ENCODE measurements at places on chromosomes 7 and 10.

DNA sequence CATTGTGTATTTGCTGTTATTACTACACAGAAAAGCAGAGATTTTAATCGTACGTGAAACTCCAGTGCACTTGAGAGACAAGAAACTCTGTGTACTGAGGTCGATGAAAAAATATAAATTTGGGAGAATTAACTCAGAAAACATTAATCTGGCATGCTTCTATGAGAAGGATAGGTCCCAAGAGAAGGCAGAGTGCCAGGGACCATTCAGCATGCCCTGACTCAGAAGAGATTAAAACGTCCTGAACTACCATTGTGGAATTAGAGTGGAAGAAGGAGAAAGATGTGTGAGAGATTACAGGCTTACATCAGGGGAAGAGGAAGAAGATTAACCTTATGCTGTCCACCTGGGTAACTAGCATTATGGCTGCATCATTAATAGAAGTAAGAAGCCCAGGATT is 72.4 kb downstream of the REEP3 start:
- DNase-seq, result no peak
- H3K4me3 ChIP-seq, result no peak overlapping the region
- no peaks in the 10 kb centered on the region for H3K27me3 ChIP-seq
- H3K36me3 ChIP-seq, result no peaks in the 10 kb centered on the region

- no peaks in the 10 kb centered on the region for H3K27me3 ChIP-seq
- no peak overlapping the region for H3K27ac ChIP-seq
- no peaks in the 10 kb centered on the region for H3K4me1 ChIP-seq
- peaks cover 88% of the 10 kb centered on the region for H3K36me3 ChIP-seq
- no peak overlapping the region for H3K4me3 ChIP-seq
These were observed 68.0 kb downstream of the SLC29A4 start for GRCh38 chr7:5350600-5351385.

- peaks cover 94% of the 10 kb centered on the region for H3K27me3 ChIP-seq
- DNase-seq, result peak; percentile 50
- H3K27ac ChIP-seq, result no peak within 1 kb of the TSS
These were observed at the start of gene ADARB2 for GRCh38 chr10:1737222-1738061. Gene ADARB2, minus strand, starts transcription at chr10:1737525.

GRCh38 chr7:99254390-99254789 is 18.2 kb upstream of the MYH16 start:
- H3K4me1 ChIP-seq, result no peaks in the 10 kb centered on the region
- H3K27me3 ChIP-seq, result no peaks in the 10 kb centered on the region
- no peak overlapping the region for H3K27ac ChIP-seq
- DNase-seq, result no peak
- H3K4me3 ChIP-seq, result no peak overlapping the region

- no peak overlapping the region for H3K4me3 ChIP-seq
- no peak overlapping the region for H3K27ac ChIP-seq
These were observed 48.5 kb upstream of the LEP start for GRCh38 chr7:128192497-128193142.

- DNase-seq, result peak; percentile 53
- H3K4me3 ChIP-seq, result no peak overlapping the region
- H3K4me1 ChIP-seq, result no peaks in the 10 kb centered on the region
- H3K27ac ChIP-seq, result no peak overlapping the region
- H3K36me3 ChIP-seq, result no peaks in the 10 kb centered on the region
- H3K27me3 ChIP-seq, result peaks cover 6% of the 10 kb centered on the region
These were observed 321.2 kb downstream of the DNAJB6 start for GRCh38 chr7:157657741-157658740.

DNA sequence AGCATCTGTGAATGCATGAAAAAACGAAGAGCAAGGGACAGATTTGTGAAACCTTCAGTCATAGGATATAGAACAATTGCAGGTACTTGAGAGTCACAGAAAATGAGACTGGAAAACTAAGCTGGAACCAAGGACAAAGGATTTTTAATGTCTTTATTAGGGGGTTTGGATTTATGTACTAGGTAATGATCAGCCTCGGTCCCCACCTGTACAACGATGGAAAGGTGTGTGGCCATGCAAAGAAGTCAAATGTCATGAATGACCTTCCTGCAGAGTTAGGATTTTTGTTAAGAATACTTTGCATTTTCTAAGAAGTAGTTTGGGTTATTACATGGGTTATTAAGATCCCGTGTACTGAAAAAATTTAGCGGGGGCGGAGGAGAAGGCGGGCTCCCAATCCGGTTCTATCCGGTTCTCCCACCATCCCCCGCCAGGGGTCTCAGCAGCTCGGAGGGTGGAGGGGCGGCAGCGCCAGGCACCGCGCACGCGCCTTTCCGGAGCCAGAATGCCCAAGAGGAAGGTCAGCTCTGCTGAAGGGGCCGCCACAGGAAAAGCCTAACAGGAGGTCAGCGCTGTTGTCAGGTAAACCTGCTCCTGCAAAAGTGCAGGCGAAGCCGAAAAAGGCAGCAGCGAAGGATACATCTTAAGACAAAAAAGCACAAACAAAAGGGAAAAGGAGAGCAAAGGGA is 327.5 kb upstream of the PLXDC2 start:
- peak overlapping the region; percentile 4 for H3K4me3 ChIP-seq
- no peak overlapping the region for H3K27ac ChIP-seq
- H3K27me3 ChIP-seq, result no peaks in the 10 kb centered on the region
- peak; percentile 69 for DNase-seq
- no peaks in the 10 kb centered on the region for H3K4me1 ChIP-seq
- no peaks in the 10 kb centered on the region for H3K36me3 ChIP-seq

Measured in heart left ventricle (tissue), 16 donors.